Endodermal cell (in vitro differentiated cells): ENCODE measurements at places on chromosomes 3 and 15. TPM values are rescaled to one million over a fixed set of nuclear protein-coding genes. Genes with fewer than 3 reads are reported as not detected.

GRCh38 chr3:179324270-179324754 is 1.5 kb downstream of the ZNF639 start:
- no peak for DNase-seq
- H3K27me3 ChIP-seq = no peaks in the 10 kb centered on the region
- no peak overlapping the region for H3K27ac ChIP-seq
- no peaks in the 10 kb centered on the region for H3K4me1 ChIP-seq
- peaks cover 43% of the 10 kb centered on the region for H3K36me3 ChIP-seq
- H3K4me3 ChIP-seq = peak overlapping the region; percentile 97

DNA sequence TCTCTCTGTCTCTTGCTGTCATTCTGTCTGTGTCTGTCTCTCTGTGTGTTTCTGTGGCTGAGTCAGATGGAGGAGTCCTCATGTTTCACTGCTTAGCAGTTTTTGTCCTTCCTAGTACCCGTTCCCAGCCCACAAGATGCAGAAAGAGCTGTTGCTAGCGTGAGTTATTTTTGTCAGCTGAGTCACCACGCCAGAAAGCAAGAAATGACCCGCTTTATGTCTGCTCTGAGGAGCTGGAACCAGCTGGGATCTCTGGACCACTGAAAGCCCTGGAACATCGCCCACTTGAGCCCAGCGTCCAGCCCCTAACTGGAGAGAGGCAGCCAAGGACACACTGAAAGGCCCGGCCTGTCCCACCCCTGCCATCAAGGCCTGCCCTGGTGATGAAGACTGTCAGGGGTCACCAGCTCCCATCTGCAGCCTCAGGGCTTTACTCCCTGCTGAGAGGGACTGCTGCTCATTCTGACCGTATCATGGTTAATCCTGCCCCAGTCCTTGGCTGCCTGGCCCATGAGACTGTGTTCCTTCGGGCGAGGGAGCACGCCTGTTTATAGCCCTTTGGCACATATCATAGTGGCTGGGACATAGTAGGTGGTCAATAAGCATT is 101.7 kb upstream of the TPM1 start:
- H3K4me1 ChIP-seq = no peaks in the 10 kb centered on the region
- H3K36me3 ChIP-seq = no peaks in the 10 kb centered on the region
- no peaks in the 10 kb centered on the region for H3K27me3 ChIP-seq
- no peak overlapping the region for H3K4me3 ChIP-seq

- no peak overlapping the region for H3K27ac ChIP-seq
- no peaks in the 10 kb centered on the region for H3K36me3 ChIP-seq
- H3K4me1 ChIP-seq = no peaks in the 10 kb centered on the region
- no peak overlapping the region for H3K4me3 ChIP-seq
These were observed 80.6 kb downstream of the CCR1 start for GRCh38 chr3:46127503-46127902.

DNA sequence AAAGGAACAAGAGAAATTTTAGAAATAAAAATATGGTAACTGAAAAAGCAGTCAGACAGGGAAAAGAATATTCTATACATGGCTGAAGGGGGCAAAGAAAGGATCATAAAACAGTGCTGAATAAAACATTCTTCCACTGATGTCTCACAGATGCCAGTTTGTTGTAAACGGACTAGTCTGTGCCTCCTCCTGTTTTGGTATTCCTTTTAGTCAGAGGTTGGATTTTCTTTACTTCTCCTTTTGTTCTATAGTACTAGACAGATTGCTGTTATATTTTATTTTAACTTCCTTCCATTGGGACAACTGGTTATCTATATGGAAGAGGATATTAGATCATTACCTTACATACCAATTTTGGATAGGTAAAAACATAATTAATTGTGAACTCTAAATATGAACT is 16.0 kb upstream of the GNB5 start:
- H3K4me3 ChIP-seq = no peak overlapping the region
- H3K27me3 ChIP-seq = no peaks in the 10 kb centered on the region
- H3K36me3 ChIP-seq = no peaks in the 10 kb centered on the region
- no peak for DNase-seq

DNA sequence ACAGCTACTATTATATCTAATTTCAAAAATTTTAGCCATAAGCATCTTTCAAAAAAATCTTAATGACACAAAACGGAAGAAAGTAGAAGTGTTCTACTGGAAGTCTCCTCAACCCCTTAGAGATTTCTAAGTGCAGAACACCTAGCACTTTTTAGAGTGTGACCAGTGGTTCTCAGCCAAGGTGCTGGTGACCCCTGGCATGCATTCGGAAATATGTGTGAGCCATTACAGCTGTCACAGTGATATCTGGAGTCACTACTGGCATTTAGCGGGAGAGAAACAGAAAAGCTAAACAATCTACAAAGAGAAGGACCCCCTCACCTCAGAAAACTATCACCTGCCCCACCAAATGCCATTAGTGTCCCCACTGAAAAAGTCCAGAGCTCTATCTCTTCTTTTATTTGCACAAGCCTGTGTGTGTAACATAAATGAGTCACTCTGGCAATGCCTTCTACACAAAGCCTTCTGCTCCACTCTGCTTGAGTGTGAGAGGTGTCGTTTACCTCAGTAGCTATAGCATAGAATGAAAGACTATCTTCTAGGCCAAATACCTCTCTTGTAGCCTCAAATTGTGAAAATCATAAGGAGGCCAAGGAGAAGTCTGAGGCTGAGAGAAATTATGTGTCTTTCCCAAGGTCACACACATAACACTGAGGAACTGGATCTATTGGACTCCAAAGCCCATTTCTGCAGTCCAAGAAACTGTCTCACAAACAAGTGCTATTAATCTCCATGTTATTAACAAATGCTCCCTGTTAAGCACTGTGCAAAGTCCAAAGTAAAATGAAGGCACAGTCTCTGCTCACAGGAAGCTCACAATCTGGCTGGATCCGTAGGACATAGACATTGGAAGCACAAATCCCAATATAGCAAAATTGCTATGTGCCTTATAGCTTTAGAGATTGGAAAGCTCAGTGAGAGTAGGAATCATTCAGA is 28.5 kb upstream of the KCNMB2 start:
- peak overlapping the region; percentile 64 for H3K4me3 ChIP-seq
- H3K36me3 ChIP-seq = no peaks in the 10 kb centered on the region
- DNase-seq = no peak
- peaks cover 6% of the 10 kb centered on the region for H3K4me1 ChIP-seq
- H3K27me3 ChIP-seq = no peaks in the 10 kb centered on the region

DNA sequence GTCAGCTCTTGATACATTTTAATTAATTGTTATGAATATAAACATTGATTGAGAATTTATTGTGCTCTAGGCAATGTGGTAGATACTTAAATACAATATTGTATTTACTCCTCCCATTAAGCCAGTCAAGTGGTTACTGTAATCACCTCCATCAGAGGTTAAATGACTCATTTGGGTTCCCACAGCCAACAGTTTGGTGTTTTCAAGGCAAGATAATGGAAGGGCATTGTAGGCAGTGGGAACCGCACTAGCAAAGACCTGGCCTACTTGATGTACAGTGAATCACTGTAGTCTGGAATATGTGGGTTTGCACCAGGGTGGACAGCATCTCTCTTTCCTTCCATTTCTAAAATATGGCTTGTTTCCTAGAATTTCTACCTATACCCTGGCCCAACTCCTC is 127.4 kb downstream of the EDEM1 start:
- H3K36me3 ChIP-seq = no peaks in the 10 kb centered on the region
- no peaks in the 10 kb centered on the region for H3K4me1 ChIP-seq
- no peak overlapping the region for H3K27ac ChIP-seq
- no peak for DNase-seq
- H3K27me3 ChIP-seq = no peaks in the 10 kb centered on the region

DNA sequence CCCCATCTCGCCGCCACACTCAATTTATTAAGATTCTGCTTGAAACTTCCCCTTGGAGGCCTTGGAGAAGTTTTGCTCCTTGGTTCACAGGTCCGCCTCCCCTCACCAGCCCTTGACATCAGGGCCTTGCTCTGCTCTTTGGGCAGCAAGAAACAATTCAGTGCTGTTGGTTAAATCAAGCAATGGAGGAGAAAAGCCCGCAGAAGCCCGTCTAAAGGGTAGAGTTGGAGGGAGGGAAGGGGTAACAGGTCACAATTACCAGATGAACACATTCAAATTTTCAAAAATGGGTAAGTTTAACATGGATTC is 429 bp downstream of the PARP9 start:
- H3K4me1 ChIP-seq = no peaks in the 10 kb centered on the region
- DNase-seq = peak; percentile 66
- H3K27me3 ChIP-seq = peaks cover 7% of the 10 kb centered on the region
- no peak overlapping the region for H3K27ac ChIP-seq
- H3K4me3 ChIP-seq = peak overlapping the region; percentile 77

The SOX14 gene
- 0.11 and 0.13 TPM in 2 replicates for total RNA-seq
